Activated naive CD4-positive, alpha-beta T cell treated with anti-CD3 and anti-CD28 coated beads for 36 hours (primary cell): ENCODE measurements at places on chromosomes 1 and 21. TPM values are rescaled to one million over a fixed set of nuclear protein-coding genes. Genes with fewer than 3 reads are reported as not detected.

Gene PM20D1
- total RNA-seq, result 0.62 TPM

Gene GJB3
- total RNA-seq, result not detected

Gene GPR52
- total RNA-seq, result 0.20 TPM

Gene CNIH3
- total RNA-seq, result 2.5 TPM

Gene TEDDM1
- total RNA-seq, result not detected

Gene FCGR3B
- total RNA-seq, result not detected

Gene AIRE
- total RNA-seq, result not detected

Gene PPIAL4G
- total RNA-seq, result 0.10 TPM

Gene INAVA
- total RNA-seq, result not detected

Gene KRTAP13-2
- total RNA-seq, result not detected

Gene AMY2A
- not detected for total RNA-seq

Gene DNASE2B
- not detected for total RNA-seq

Gene EPHB2
- not detected for total RNA-seq

Gene FCN3
- total RNA-seq, result not detected

Gene TTC22
- 6.9 TPM for total RNA-seq

Gene CHIT1
- 1.3 TPM for total RNA-seq

Gene SERPINC1
- total RNA-seq, result not detected

Gene HSPB7
- not detected for total RNA-seq

Gene PGLYRP4
- not detected for total RNA-seq

Gene RAB25
- 1.3 TPM for total RNA-seq

Gene KRTAP26-1
- not detected for total RNA-seq

Gene OR6K3
- total RNA-seq, result not detected

Gene ASPM
- 26.4 TPM for total RNA-seq
